ENCODE measurements at places on chromosomes 3 and 15.
A peak's percentile ranks its signal among the peaks of the same experiment; 100 is the strongest.

GRCh38 chr3:11459186-11459824, 184.4 kb downstream of the VGLL4 start:
- peak; percentile 61 for DNase-seq

GRCh38 chr3:162130582-162130981, 634.0 kb downstream of the OTOL1 start:
- DNase-seq: no peak

DNA sequence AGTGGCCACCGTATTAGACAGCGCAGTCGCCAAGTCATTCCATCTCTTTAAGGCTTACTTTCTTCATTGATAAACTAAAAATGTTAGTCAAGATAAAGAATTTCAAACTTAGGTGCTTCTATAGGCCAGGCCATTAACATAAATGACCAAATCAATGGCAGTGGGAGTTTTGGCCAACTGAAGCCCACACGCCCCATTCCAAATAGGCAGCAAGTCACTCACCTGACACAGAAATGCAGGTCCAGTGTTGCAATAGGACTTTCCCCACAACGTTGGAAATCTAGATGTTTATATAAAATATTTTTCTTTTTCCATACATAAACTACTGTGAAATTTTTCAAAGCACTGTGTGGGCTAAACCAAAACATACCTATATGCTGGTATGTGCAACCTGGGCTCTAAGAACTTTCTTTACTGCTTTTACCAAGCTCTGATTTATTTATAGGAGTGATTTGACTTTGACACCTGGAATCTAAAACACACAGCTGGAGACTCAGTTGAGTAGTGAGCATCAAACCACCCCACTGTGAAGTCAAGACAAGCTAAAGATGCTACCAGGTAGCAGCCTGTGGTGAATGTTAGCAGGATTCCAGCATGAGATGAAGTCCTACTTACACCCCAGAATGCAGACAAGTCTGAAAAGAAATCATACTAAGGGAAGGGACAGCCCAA, 15.1 kb downstream of the GOLIM4 start:
- no peak for DNase-seq

GRCh38 chr3:46360907-46361306, 7.0 kb downstream of the CCR2 start:
- no peak for DNase-seq

DNA sequence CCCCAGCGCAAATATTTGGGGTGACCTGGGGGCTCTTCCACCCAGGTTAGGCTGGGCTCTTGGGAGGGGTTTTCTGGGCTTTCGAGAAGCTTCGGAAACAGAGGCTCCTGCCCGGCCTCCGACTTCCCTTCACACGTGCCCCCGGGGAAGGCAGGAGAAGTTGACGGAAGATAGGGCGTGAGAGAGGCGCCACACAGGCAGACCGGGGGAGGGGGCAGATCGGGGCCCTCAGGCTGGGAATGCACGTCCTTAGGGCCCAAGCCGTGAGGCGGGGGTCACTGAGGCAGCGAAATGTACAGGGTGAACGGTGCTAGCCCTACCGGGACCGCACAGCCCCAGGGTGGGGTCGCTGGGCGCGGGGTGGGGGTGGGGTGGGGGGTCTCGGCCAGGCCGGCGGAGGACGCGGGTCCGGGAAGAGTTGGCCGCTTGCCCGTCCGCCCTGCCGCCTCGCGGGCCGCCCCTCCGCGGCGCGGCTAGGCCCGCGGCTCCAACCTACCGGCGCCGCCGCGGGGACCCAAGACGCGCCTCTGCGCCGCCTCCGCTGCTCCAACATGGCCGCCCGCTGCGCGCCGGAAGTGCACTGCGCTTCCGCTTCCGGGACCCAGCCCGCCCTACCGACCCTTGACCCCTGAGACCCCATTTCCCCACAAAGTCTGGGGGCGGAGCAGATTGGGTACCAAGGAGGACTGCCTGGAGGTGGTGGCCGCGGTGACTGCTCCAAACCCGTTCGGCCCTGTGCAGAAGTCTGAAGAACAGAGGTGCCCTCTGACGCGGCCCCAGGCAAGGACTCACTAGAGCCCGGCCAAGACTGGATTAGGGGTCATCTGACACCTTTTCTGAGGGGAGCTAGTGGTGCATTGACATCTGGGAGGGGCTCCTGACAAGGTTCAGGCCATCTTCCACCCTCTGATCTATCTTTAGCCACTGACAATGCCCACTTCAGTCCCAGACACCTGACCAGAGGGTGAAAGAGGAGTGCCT, at the start of gene CCDC71:
Gene CCDC71, minus strand, starts transcription at position 561 of the 981 bp plus-strand sequence. CDS start 2,123 bp downstream, outside the sequence.
- peak; percentile 68 for DNase-seq

DNA sequence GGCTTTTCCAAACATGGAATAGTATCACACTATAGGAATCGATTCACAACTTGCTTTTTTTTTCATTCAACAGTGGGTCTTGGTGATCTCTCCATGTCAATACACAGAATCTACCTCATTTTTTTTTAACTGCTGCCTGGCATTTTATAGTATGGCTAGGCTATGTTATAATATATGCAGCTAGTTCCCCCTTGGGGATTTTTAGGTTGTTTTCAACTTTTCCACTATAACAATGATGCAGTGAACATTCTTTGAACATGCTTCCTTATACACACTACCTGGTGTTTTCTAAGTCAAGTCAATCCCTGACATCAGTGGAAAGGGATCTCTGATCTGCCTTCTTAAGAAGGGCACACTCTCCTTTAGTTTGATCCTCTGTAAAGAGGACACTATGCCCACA, 46.5 kb upstream of the PLXND1 start:
- no peak for DNase-seq

DNA sequence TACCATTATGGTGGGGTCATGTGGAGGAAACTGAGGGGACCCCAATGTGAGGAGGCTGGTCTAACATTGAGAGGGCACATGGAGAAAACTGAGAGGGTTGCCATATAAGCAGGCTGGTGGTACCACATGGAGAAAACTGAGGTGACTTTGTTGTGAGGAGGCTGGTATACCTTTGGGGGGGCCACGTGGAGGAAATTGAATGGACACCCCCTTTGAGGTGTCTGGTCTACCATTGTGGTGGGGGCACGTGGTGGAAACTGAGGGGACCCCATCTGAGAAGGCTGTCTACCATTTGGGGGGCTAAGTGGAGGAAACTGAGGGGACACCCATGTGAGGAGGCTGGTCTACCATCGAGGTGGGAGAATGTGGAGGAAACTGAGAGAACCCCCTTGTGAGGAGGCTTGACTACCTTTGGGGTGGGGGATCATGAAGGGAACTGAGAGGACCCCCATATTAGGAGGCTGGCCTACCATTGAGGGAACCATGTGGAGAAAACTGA, 163.8 kb downstream of the FBLN2 start:
- no peak for DNase-seq

- DNase-seq: no peak
Observed at GRCh38 chr3:36097209-36097608, 283.1 kb upstream of the STAC start.

DNA sequence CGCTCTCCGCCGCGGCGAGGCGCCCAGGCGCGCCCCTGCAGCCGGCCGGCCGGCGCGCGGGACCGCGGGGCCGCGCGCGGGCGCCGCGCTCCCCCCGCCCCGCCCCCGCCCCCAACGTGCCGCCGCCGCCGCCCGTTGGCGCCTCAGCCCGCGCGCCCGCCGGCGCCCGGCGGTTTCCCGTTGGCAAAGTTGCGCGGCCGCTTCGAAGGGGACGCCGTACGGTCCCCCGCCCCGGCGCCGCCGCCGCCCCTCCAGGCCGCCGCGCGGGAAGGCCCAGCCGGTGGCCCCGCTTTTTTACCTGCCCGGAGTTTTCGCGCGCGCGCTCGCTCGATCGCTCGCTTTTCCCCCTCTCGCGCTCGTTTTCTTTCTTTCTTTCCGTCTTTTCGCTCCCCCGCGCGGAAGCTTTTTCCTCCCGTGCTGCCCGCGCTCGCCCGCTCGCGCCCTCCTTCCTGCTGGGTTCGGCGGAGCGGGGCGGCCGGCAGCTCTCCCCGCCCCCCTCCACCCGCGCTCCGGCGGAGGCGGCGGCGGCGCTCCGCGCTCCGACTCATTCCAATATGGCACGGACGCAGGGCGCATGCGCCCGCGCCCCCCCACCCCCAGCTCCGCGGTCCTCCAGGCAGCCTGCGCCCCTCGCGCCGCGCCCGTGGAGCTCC, at the start of gene SFMBT1:
Gene SFMBT1, minus strand, starts transcription at position 556 of the 653 bp plus-strand sequence. CDS start 76,945 bp downstream, outside the sequence.
- DNase-seq: peak; percentile 52

GRCh38 chr3:40366203-40367162, 20.5 kb upstream of the ENTPD3 start:
- no peak for DNase-seq

GRCh38 chr3:159819676-159820075, 169.0 kb upstream of the IL12A start:
- no peak for DNase-seq

DNA sequence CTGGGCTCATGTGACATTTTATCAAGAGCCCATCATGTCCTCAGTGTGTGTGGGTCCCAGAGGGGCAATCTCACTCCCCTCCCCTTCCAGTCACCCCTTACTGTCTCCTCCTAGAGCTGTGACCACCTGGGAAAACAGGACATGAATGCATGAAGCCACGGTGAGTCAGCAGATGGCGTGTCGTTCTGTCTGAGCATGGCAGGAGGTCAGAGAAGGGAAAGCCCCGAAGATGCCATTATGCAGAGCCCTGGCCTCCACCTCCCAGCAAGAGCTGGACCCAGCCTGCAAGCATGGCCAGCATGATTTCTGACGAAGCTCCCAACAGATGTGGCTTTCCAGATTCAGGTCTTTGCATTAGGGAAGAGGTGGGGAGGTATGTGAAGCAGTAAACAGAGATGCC, 118.5 kb downstream of the TLE3 start:
- DNase-seq: no peak

GRCh38 chr3:187014417-187014864, 84.1 kb downstream of the ST6GAL1 start:
- peak; percentile 28 for DNase-seq

DNA sequence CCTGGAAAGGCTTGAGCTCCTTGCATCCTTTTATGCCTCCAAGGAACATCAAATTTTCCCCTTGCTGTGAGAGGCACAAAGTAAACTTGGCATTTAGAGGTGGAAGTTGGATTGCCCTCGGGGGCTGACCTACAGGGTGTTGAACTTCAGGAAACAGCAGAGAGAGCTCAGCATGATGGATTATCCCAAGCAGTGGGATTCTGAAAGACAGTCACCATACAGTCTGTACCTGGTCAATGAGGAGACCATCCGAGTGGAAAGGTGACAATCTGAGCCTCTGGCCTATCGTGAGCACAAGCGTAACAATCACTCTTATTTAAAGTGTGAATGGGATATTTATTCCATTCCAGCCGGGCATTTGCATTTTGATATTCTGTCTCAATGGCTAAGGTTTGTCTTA, 105.6 kb upstream of the NECTIN3 start:
- no peak for DNase-seq

GRCh38 chr3:126052196-126053058, 31.5 kb downstream of the SLC41A3 start:
- DNase-seq: no peak

GRCh38 chr3:161050935-161051334, 54.2 kb downstream of the B3GALNT1 start:
- no peak for DNase-seq

DNA sequence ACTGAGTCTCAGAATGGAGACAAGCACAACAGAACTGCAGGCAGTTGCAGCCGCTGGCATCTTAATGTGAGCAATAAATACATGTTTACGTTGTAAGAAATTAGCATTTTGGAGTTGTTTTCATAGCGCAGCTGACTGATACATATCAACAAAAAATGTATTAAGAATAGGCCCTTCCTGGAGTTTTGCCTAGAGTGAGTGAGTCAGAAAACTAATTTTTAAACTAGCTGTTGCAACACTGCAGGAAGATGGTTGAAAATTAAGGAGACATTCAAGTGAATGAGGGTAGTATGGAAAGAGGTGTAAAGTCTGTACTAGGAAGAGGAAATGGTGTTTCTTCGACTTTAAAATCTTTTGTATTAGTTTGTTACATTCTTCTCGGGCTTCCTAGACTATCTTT, 39.6 kb upstream of the TIMP4 start:
- DNase-seq: peak; percentile 85

DNA sequence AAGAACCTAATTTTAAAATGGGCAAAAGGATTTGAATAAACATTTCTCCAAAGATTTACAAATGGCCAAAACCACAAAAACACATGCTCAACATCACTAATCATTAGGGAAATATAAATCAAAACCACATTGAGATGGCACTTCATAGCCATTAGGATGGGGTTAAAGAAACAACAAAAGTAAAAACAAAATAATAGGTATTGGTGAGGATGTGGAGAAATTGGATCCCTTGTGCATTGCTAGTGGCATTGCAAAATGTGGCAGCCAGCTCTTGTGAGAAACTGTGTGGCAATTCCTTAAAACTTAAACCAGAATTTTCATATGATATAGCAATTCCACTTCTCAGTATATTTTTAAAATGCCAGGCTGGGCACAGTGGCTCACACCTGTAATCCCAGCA, 126.5 kb downstream of the STT3B start:
- peak; percentile 9 for DNase-seq

DNA sequence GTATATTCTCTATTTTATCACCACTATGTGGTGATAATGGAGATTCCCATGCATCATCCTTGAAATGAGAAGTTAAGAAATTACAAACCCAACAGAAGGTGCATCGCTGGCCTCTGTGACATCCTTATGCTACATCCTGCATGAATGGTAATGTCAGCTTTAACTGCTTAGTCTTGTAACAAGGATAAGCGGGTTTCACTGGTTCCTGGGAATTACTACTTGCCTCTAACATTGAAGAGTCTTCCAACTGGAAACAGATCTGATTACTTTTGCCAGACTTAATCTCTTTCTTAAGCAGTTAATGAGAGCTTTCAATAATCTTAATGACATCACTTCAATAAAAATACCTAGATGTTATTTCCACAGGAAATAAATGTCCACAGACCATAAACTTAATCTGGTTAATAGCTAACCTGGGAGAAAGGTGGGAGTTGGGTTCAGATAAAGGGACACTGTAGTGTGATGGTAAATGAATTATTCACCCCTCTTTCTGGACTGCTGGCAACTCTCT, 44.0 kb downstream of the FMN1 start:
- DNase-seq: no peak

- DNase-seq: peak; percentile 4
Observed at GRCh38 chr3:41907330-41908073, 54.4 kb downstream of the ULK4 start.

DNA sequence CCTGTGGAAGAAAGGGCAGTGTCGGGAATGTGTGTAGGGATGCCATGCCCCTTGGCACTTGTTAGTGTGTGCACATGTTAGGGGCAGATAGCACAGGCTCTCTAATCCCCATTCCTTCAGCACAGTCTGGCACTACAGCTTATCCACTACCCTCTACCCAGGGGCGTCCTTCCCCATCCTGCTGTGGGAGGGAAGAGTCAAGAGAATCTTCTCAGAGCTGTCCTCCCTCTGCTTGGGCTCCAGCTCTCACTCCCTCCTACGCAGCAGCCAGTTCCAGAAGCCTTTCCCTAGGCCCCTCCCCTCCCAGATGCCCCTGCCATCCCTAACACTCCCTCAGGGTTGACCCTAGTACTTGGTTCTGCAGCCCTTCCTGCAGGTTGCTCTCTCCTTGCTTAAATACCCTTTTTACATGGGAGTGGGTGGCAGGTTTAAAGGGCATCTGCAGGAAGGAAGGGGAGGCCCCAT, 815 bp upstream of the GRM2 start:
- DNase-seq: no peak

- no peak for DNase-seq
Observed at GRCh38 chr3:192991356-192991755, 73.7 kb upstream of the MB21D2 start.
